ENCODE measurements at places on chromosomes 2 and 18. TPM values are rescaled to one million over a fixed set of nuclear protein-coding genes. Genes with fewer than 3 reads are reported as not detected.

The DES gene
- 12.6 TPM for polyA plus RNA-seq

The PCARE gene
- 0.04 TPM for polyA plus RNA-seq

The SLC19A3 gene
- polyA plus RNA-seq = 2.3 TPM

The DSG1 gene
- polyA plus RNA-seq = not detected

The LRRC30 gene
- polyA plus RNA-seq = not detected

The FSHR gene
- polyA plus RNA-seq = not detected

The COL6A3 gene
- polyA plus RNA-seq = 5.0 TPM

The SMAD7 gene
- 8.2 TPM for polyA plus RNA-seq

The UCN gene
- polyA plus RNA-seq = 2.7 TPM

The SPHKAP gene
- polyA plus RNA-seq = not detected

The TRIP12 gene
- 17.7 TPM for polyA plus RNA-seq

The VSNL1 gene
- polyA plus RNA-seq = 2.6 TPM

The SLC39A6 gene
- polyA plus RNA-seq = 18.2 TPM

The IL37 gene
- polyA plus RNA-seq = not detected

The CRACDL gene
- 5.3 TPM for polyA plus RNA-seq

The CNGA3 gene
- 0.23 TPM for polyA plus RNA-seq

The MOB4 gene
- 6.1 TPM for polyA plus RNA-seq

The HAUS1 gene
- 10.9 TPM for polyA plus RNA-seq

The ALPP gene
- polyA plus RNA-seq = not detected

The NCK2 gene
- 29.9 TPM for polyA plus RNA-seq

The GDF7 gene
- polyA plus RNA-seq = 0.19 TPM

The RNU2-63P gene
- not detected for polyA plus RNA-seq

The LBX2 gene
- 1.3 TPM for polyA plus RNA-seq

The SPP2 gene
- polyA plus RNA-seq = not detected

The TCF23 gene
- polyA plus RNA-seq = not detected

The MYL12A gene
- polyA plus RNA-seq = 157 TPM

The YES1 gene
- 11.4 TPM for polyA plus RNA-seq

The ANTXR1 gene
- polyA plus RNA-seq = 1.7 TPM

The SF3B1 gene
- polyA plus RNA-seq = 173 TPM

The ALPG gene
- polyA plus RNA-seq = not detected

The IAH1 gene
- 37.7 TPM for polyA plus RNA-seq

The ITPRIPL1 gene
- 0.49 TPM for polyA plus RNA-seq

The SLC5A7 gene
- not detected for polyA plus RNA-seq

The SFTPB gene
- 3.1 TPM for polyA plus RNA-seq

The TTN gene
- polyA plus RNA-seq = 9.2 TPM

The ACVR1C gene
- 0.46 TPM for polyA plus RNA-seq

The LRRTM4 gene
- 1.3 TPM for polyA plus RNA-seq

The CNOT9 gene
- polyA plus RNA-seq = 16.6 TPM

The STK39 gene
- 11.7 TPM for polyA plus RNA-seq

The IL36RN gene
- polyA plus RNA-seq = not detected

The HADHA gene
- polyA plus RNA-seq = 64.8 TPM

The GPR39 gene
- 3.1 TPM for polyA plus RNA-seq

The CYS1 gene
- polyA plus RNA-seq = 51.3 TPM

The SPOPL gene
- polyA plus RNA-seq = 2.5 TPM

The MTIF2 gene
- 16.2 TPM for polyA plus RNA-seq

The FAP gene
- 11.9 TPM for polyA plus RNA-seq

The ERFE gene
- polyA plus RNA-seq = 4.9 TPM

The REEP1 gene
- polyA plus RNA-seq = 4.2 TPM

The ASB18 gene
- not detected for polyA plus RNA-seq

The MEX3C gene
- 7.5 TPM for polyA plus RNA-seq

The SKOR2 gene
- polyA plus RNA-seq = not detected

The ABCG8 gene
- polyA plus RNA-seq = not detected

The AQP4 gene
- polyA plus RNA-seq = 0.63 TPM

The LOXL3 gene
- polyA plus RNA-seq = 2.0 TPM

The ANKRD30BL gene
- polyA plus RNA-seq = not detected

Data from pancreas (tissue), 10 donors.